ENCODE measurements at places on chromosomes 6 and 20.

DNA sequence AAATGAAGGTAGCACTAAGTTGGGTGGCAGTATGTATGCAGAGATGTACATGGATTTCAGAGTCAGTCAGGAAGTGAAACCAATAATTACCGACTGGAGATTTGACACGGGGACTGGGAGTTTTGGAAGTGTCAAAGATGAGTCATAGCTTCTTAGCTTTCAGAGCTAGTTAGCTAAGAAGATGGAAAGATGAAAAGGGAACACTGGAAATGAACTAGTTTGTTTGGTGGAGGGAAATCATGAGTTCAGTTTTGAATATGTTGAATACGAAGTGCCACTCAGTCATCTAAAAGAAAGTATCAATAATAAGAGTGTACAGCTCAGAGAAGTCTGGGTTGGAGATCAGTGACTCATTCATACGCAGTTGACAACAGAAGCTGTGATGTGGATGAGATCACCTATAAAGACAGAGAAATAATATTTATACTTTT lies 7.5 kb downstream of the ESF1 start:
- no peak for DNase-seq

DNA sequence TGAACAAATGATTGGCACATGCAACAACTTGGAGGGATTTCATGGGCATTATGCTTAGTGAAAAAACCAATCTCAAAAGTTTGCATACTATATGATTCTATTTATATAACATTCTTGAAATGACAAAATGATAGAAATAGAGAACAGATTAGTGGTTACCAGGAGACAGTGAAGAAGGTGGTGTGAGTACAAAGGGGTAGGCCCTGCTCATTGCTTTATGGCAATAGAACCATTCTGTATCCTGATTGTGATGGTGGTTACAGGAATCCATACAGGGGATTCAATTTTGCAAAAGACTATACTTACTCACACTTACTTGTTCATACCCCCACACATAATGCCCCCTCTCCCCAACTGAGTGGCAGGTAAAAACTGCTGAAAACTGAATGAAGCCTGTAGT lies 30.2 kb upstream of the LAMA4 start:
- DNase-seq, result no peak

- peak; percentile 79 for DNase-seq
Observed at GRCh38 chr6:139376017-139376330, 1.5 kb upstream of the CITED2 start.

GRCh38 chr6:41470029-41470330 lies 76.2 kb upstream of the FOXP4 start:
- DNase-seq, result no peak

GRCh38 chr20:51688600-51689244 lies 79.5 kb downstream of the ATP9A start:
- DNase-seq, result no peak

DNA sequence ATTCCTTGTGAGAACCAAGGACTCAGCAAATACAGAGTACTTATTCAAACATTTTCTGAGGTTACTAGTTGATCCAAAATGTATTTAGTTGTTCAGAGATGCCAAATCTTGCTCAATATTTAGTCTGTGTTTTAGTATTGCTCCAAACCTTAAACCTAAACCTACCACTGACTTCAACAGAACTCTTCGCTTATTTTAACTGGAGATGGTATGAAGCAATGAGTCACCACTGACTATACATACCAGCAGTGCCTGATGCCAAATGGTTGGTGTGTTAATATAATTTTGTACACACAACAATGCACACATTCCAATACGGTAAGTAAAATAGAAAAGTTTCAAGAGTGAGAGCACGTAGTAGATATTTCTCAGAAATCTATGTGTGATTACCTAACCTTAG lies 1.9 kb upstream of the SPTLC3 start:
- DNase-seq, result peak; percentile 54

- no peak for DNase-seq
Observed at GRCh38 chr6:151512481-151512880, 18.7 kb downstream of the CCDC170 start.

GRCh38 chr6:32642720-32643106 lies 5.5 kb downstream of the HLA-DQA1 start:
- no peak for DNase-seq

- peak; percentile 71 for DNase-seq
Observed at GRCh38 chr6:169723200-169723909, 945 bp downstream of the PHF10 start.
